ENCODE measurements at places on chromosomes 16 and 17.

DNA sequence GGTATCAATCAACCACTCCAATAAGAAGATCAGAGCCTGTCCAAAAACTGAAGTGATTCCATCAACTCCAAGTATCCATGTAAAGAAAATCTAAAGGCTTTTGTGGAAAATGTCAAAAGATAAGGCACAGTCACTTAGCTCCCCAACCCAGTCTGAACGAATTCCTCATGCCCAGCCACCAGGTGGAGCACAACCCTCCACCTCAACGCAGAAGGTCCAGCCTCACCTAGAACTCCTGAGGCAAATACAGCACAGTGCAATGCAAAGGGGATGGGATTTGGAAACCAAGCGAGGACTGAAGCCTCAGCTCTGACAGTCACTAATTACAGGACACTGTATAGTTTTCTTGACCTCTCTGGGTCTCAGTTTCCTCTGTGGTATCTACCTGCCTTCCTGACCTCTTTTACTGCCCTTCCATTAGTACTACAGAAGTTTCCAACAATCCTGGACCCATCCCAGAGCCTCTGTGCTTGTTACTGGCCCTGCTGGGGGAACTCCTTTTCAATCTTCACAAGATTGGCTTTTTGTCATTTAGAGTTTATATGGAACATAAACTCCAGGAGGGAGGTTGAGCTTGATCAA lies 2.0 kb downstream of the NCBP3 start:
- no peak for DNase-seq

DNA sequence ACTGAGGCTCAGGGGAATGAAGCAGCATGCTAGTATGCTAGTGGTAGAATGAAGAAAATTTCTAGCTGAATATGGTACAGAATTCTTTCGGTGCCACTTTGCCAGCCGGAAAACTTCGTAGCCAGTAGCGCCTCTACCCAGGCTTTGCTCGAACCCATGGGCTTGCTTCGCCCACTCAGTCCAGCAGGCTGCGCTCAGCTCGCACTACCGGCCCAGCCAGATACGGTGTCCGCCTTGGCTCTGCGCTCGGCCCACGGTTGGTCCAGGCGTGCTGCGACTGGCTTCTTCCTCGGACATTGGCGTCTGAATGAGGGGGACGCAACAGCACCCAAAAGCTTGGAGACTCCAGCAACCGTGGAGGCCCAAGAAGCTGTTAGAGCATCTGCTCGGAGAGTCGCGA lies 372.5 kb upstream of the CDH8 start:
- DNase-seq: no peak

DNA sequence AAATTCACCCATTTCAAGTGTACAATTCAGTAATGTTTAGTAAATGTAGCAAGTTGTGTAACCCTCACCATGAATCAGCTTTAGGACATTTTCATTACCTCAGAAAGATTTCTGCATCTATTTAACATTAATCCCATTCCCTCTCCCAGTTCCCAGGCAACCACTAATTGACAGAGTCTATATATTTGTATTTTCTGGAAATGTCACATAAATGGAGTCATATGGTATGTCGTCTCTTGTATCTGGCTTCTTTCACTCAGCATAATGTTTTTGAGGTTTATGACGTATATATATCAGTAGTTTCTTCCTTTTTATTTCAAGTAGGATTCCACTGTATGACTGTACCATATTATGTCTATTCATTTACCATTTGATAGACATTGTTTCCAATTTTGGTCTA lies 199.8 kb downstream of the CYB561 start:
- DNase-seq: no peak

GRCh38 chr16:86708431-86708830 lies 130.1 kb downstream of the FOXL1 start:
- DNase-seq: no peak

DNA sequence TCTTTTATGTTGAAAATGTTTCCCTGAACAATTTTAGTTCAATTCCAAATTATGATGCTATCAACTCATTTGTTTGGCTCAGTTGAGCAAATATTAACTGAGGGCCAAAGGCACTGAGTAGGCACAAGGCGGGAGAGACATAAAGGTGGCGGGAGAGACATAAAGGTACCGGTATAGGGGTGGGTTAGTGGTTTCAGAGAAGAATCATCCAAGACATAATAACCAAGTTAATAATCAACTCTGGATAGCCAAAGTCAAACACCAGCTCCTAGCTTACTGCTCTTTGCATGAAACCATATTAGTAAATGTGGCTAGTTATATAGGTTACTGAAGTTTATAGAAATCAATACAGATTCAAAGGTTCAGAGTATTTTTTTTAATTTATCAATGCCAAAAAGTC lies 91.7 kb downstream of the RPGRIP1L start:
- DNase-seq: no peak

DNA sequence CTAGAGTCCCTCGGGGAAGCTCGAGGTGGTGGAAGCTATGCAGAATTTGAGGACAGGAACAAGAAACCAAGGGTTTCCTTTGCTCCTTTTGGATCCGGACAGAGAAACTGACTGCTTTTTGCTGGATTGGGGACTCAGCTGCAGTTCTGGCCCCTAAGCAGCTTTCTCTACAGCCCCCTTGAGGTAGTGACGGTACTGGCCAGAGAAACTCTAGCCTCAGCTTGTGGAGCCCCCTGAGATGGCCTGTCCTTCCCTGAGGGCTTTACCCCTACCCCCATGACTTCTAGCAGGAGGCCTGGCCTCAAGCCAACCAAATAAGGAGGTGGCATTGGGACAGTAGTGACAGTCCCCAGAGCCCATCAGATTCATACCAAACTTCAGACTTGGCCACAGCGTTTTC lies 118.1 kb downstream of the IRX5 start:
- no peak for DNase-seq

DNA sequence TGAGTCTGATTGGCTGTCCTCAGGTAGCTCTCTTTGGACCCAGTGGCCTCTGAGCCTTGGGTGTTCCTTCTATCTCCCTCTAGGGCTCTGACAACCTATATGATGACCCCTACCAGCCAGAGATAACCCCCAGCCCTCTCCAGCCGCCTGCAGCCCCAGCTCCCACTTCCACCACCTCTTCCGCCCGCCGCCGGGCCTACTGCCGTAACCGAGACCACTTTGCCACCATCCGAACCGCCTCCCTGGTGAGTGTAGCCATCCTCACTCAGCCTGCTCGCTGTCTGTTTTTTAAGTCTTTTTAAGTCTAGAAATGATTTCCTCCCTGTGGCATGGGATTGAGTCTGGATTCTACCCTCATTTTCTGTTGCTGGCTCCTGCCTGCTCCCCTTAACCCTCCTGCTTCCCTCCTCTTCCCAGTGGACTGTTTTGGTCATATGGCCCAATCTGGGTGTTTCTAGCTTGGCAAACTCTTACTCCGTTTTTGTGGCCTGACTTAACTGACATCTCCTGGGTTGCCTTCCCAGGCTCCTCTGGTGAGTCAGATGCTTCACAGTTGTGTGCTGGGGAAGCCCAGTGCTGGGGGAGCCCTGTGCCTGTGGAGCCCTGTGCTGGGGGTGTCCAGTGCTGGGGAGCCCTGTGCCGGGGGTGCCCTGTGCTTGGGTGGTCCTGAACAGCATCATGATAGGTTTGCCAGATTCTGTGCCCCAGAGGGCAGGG lies 9.9 kb downstream of the TAOK2 start:
- DNase-seq: no peak

DNA sequence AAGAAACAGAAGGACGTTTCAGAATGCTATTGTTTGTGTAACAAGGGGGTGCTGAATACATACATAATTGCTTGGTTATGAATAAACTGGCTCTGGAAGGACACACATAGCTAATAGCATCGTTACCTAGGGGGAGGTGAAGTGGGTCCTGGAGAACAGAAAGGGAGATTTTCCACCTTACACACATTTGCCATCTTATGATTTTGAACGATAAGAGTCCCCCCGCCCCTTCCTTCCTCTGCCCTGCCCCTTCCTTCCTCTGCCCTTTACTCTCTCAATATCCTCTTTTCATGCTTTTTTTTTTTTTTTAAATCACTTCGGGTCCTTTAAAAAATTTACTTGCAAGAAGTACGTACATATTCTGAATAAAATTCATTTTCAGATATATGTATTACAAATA lies 902 bp upstream of the DHRS7B start:
- no peak for DNase-seq

DNA sequence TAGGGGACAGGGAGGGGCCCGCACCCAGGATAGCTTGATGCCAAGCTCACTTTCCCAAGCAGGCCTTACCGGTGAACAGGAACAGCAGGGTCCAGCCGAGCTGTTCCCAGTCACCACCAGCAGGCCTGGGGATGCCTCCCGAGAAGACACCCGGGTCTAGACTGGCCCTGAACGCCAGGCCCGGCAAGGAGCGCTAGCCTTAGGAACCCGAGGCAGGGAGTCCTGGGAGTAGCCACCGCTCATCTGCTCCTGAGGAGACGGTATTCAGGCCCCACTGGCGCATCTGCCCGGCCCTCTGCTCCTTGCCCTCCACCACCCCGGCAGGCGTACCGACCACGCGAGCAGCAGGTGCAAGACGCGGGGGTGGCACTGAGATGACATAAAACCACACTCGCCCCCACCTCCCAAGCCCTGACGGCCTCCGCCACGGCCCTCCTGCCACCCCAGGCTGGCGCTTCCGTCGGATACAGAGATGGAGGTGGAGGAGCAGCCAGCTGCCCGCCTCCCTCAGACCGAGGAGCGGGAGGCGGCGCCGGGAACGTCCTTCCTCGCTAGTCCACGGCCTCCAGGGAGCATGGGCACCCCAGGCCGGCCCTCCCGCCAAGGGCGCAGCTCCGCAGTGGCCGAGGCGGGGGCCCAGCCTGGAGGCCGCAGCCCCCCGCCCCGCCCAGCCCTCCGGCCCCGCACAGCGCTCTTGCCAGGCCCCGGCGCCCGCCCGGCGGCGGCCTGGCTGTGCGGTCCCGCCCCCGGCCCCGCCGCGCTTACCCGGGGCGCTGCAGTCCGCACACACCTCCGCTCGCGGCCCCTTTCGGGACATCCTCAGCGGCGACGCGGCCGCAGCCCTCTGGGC lies 661 bp downstream of the GIT1 start:
- DNase-seq: peak; percentile 45

DNA sequence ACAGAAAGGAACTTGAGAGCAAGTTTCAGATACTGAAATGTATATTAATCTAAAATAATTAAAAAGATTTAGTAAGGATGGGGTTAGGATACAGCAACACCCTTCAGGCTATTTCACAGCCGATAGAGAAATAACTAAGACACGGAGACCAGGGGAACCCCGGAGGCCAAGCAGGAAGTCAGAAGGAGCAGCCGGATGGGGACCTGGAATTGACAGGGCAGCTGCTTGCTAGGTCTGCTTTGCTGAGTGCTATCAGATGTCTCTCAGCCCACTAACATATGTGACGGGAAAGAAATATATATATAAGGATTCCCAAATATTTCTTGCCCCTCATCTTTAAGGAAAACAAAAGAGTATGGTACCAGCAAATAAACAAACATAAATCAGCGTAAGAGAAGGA lies 154.1 kb upstream of the CDH5 start:
- DNase-seq: no peak

GRCh38 chr17:39926135-39926587 lies 1.2 kb downstream of the ORMDL3 start:
- no peak for DNase-seq

DNA sequence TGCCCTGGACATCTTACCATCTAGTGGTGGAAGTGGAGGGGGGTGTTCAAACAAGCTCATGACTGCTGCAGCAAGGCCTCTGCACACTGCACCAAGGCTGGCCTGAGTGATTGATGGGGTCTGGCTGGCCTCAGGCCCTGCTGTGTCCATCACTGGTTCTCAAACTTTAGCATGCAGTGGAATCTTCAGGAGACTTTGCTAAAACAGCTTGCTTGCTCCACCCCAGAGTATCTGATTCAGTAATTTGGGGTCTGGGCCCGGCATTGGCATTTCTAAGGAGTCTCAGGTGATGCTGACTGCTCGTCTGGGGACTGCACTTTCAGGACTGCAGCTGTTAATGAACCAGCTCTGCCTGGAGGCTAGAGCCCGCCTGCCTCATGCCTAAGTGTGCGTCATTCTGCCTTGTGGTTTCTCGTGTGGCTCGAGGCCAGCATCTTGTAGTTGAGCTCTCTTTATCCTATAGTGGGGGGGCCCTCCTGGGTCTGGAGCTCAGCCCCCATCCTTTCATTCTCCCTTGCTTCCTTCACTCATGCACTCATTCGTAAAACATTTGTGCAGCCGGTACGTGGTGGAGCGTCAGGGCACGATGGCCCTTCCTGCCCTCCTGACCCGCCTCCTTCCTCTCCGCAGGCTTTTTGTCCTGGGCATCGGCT lies 4.1 kb downstream of the MGAT5B start:
- DNase-seq: no peak

DNA sequence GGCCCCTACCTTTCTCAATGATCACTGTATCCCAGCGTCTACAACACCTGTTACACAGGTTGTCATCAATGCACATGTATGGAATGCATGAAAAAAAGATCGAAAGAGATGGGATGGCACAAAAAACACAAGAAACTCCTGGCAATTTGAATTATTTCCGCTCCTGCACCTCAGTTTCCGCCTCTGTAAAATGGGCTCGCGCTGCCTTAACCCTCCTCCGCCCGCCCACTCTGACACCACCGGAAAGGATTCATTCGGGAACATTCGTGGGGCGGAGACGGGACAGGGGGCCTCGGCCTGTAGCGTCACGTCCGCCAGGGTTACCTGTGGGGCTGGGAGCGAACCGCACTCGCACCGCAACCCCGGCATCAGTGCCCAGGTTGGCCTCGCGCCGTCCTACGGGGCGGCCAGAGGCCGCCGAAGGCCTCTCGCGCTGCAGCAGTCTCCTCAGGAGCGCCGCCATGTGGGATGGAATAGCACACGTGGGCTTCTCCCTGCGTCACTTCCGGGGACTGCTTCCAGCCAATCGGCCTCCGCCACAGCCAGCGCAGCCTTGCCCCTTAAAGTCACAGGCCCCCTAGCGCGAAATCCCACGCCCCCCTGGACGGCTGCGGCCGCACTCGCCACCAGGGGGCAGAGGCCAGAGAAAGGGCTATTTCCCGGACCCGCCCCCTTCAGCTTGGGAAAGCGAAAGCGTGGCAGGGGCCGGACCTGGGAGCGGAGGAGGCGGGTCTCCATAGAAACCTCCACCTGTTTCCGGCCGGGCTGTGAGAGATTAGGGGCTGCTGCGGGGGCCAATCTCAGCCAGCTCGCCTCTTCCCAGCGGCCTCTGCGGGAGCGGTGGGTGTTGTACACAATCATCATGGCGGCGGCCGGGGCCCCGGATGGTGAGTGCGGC lies at the start of the genes EARS2 and UBFD1:
EARS2 (minus strand) TSS at position 470 of the 898 bp plus-strand sequence; CDS start at position 463, 7 bp downstream.
UBFD1 (plus strand) TSS at position 847 of the 898 bp plus-strand sequence; CDS start at position 863, 16 bp downstream.
- peak; percentile 96 for DNase-seq

- DNase-seq: no peak
These were observed 5.6 kb downstream of the GFAP start for GRCh38 chr17:44909681-44910144.

DNA sequence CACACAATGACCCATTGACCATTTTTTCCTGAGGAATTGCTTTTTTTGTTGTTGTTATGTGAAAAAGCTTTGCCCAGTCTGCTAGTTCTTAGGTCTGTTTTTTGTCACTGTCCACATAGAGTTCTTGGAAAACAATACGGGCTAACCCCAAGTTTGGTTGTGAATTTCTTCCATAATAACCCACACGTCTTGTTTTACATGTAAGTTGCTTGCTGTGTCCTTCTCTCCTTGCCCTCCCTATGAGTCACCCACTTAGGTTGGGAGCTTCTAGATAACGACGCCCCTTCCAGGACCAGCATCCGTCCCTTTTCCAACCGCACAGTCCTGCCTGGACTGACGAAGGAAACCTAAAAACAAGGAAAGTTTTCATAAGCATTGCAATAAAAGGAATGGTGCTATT lies 175.3 kb upstream of the HS3ST3A1 start:
- DNase-seq: no peak

Data from posterior cingulate gyrus (tissue), 11 donors.